Suppressor macrophage treated with lipopolysaccharide for 4 hours (primary cell): ENCODE measurements at places on chromosomes 3 and 15.

DNA sequence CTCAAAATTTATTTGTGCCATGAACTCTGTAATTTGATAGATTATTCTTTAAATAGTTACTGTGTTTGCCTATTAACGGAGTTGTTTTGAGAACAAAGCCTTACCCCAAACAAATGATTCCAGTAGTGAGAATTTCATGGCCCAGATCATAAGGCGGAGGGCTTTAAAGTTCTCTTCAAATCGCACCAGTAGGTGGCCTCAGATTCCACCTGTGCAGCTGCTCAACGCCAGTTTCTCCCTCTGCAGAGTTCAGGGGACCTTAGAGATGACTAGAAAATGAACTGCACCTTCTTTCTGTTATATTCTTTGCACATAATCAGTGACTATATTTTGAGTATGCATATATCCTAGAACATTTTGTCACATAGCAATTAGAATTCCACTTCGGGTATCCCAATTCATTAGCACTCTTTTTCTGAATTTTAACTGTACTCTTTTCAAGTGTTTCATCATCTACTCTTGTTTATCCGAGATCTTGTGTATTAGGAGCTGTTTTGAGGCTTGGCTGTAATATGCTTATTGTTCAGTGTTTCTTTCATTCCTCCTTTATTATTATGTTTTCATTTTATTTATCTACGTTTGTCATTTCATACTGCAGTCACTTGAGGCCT, 232.6 kb upstream of the CHRM5 start:
- peak; percentile 10 for DNase-seq

DNA sequence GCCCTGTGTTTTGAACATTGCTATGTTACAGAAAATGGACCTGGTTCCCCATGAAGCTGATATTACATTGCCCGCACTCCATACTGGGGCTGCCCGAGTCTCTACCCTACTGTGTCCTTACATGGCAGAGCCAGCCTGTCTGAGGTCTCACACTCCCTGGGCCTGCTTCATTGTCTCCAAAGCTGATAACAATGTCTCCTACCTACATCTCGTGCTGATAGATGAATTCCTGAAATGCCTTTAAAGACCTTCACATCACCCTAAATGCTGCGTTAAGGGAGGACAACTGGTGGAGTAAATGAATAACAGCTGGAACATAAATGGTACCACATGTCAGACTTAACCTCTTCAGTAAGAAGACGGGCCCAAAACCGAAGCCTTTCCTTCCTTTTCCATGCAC, 62.9 kb upstream of the PTX3 start:
- DNase-seq, result no peak

DNA sequence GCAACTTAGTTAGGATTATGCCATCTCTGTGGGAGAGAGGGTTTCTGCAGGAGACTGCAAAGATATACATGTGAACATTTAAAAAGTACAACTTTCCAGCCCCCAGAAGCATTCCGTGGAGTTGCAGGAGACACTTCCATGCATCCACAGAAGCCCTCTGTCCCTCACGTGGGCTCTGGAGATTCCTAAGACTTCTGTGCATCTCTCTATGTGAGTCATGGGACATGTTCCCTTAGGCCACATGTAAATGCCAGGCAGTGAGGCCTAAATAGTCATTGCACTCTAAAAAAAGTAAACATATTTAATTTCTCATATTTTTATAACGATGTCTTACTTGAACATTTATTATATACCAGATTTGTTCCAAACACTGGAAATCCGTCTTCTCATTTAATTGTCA, 126.5 kb upstream of the ROPN1 start:
- DNase-seq, result no peak

DNA sequence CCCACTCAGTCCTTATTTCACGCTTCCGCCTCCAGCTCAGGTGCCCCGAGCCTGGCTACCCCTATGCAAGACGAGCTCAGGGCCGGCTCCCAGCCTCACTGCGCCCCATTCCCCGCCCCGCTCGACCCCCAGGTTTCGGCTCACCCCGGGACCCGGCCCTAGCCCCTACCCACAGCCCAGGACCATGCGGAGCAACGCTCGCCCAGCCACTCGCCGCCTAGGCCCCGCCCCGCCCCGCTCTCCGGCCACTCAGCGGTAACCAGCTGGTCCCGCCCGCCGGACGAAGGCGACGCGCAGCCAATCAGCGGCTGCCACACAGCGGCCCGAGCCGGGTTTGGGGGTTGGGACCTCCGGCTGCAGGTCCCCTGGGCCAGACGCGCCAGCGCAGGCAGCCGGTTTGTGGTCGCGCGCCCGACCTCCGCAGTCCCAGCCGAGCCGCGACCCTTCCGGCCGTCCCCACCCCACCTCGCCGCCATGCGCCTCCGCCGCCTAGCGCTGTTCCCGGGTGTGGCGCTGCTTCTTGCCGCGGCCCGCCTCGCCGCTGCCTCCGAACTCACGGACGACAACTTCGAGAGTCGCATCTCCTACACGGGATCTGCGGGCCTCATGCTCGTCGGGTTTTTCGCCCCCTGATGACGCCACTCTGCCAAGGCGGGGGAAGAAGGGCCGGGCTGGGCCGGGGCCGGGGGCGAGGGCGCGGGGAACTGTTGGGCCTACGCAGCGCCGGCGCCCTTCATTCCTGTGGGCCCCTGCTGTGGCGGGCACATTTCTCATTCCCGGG, at the start of gene CATSPER2:
CATSPER2 (minus strand) TSS at position 196 of the 781 bp plus-strand sequence. CDS start 783 bp downstream, outside the sequence.
- no peak for DNase-seq

- DNase-seq, result no peak
These were observed 101.1 kb downstream of the EPHA6 start for GRCh38 chr3:96915445-96915844.
